ENCODE measurements at places on chromosomes 3 and 15.

GRCh38 chr15:33968821-33969220, 524 bp downstream of the CHRM5 start:
- no peak for DNase-seq

DNA sequence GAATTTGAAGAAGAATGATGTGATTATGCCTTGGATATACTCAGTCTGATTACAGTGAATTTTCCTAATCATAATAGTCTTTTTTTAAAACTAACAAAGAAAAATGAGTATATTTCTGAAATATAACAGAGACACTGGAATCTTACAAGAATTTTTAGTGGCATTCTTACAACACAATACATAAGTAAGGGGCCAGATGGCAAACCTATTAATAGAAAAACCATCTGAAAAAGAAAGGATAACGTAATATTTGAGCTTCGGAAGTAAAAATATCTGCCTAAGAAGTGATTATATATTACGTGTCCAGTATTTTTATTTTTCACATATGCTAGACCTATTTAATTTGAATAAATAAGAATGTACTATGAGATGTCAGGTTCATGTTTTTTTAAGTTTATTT, 452.8 kb downstream of the NAALADL2 start:
- no peak for DNase-seq

- DNase-seq = no peak
Observed at GRCh38 chr3:76222201-76222600, 436.9 kb upstream of the ZNF717 start.

GRCh38 chr3:113662824-113663223, 33.6 kb downstream of the USF3 start:
- DNase-seq = no peak

GRCh38 chr3:8840556-8840955, 71.1 kb upstream of the OXTR start:
- DNase-seq = no peak

All from activated CD4-positive, CD25-positive, alpha-beta regulatory T cell (primary cell).